ENCODE measurements at places on chromosomes 5 and 9.

DNA sequence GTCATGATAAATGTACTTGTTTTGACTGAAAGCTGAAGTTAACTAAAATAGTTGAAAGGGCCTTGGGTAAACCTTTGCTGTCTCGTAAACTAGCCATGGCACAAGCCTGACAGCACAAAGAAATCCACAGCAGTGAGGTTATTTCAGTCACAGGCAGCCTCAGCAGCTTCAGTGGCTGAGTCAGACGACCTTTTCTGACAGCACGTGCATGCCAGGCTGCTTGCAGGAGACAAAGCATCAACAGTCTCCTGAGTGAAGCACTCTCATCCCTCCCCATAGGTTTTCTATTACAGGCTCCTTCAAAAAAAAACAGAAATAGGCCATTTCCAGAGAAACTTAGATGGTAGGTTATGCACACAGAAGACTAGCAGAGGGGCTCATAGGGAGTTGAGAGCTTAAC is 34.6 kb downstream of the OXCT1 start:
- peak; percentile 84 for DNase-seq

DNA sequence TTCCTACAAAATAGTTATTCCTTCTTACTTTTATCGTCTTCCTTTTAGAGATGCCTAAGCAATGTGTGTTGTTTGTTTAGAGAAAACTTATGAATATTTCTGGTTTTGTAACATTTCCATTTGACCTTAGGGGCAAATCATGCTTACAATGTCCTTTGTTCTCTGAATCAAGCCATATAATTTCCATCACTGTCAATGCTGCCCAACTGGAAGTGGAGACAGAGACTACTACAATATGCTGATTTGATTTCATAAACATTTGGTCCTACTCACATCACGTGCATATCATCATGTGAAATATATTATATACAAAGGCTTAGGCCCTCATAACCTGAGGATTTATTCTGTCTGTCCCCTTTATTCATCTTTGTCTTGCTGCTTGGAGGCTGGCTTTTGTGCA is 183.2 kb upstream of the CD180 start:
- DNase-seq = no peak

DNA sequence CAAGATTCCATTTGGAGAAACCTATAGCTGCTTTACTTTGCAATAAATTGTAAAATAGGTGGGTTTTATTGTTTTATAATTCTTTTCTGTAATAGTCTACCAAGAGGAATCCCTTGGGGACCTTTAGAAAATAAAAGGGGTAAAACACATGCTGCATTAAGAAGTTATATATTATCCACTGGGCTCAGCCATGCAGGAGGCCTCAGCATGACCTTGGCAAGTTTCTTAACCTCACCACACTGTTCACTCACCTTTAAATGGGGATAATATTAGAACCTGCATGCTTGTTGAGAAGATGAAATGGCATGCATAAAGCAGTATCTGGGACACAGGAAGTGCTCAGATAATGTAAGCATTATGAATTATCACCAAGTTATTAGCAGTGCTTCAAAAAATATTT is 120.2 kb downstream of the SEMA5A start:
- DNase-seq = no peak

DNA sequence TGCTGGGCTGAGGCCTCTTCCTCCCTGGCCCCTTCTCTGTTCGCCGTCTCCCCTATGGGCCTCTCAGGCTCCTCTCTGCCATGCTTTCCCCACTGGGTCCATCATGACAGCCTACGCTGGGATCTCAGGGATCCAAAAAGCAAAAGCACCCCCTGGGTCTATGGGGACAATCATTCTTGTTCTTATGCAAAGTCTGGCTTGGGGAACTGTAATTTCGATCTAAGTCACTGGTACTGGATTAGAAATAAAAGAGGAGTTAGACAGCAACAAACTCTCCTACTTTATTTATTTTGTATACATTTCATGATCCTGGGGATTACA is 86.6 kb downstream of the SLC38A9 start:
- DNase-seq = no peak

GRCh38 chr9:38421498-38422211 is 2.6 kb downstream of the IGFBPL1 start:
- peak; percentile 55 for DNase-seq

DNA sequence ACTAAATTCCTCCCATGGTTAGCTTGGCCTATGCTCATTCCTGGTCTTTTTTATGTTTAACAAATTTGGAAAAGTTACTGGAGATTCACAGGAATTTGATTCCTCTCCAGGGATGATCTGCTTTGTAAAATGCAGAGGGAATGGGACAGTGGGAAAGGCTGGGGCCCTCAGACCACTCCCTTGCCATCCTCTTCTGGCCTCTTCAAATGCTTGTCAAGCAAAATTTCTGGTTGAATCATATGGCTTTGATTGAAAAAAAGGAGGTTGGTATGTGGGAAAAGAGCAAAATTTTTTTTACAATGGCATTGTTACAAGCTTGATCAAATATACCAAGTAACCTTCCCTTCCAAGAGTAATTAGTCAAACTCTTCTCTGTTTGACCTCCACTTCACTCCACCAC is 225.1 kb downstream of the PIK3R1 start:
- no peak for DNase-seq

GRCh38 chr9:110255463-110256379 is 586 bp downstream of the TXN start:
- peak; percentile 73 for DNase-seq
